Substantia nigra (tissue), 51 donors: ENCODE measurements at places on chromosomes 13 and 19.

GRCh38 chr19:17539238-17540117, 16.0 kb upstream of the COLGALT1 start:
- DNase-seq = peak; percentile 26

GRCh38 chr19:8456064-8456463, 11.3 kb downstream of the HNRNPM start:
- no peak for DNase-seq

GRCh38 chr19:14053032-14053431, 8.8 kb downstream of the PALM3 start:
- no peak for DNase-seq

- DNase-seq = peak; percentile 93
Observed at GRCh38 chr19:40420766-40421765, 4.7 kb downstream of the SERTAD1 start.

DNA sequence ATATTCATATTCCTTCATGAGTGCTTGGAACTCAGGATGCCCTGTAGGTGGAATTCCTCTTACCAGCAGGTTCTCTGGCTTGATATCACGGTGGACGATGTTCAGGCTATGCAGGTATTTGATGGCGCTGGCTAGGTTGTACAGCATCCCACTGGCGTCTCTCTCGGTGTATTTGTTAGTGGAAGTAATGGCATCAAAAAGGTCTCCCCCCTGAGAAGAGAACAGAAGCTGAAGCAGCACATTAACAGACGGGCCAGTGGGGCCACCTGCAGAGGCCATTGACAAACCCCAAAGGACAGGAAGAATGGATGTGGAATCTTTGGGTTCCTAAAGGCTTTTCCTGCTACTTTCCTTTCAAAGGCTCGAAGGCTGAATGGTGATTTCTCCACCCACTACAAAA, 308.5 kb downstream of the DCLK1 start:
- DNase-seq = no peak

GRCh38 chr13:96819375-96819774, 174.9 kb downstream of the OXGR1 start:
- no peak for DNase-seq

DNA sequence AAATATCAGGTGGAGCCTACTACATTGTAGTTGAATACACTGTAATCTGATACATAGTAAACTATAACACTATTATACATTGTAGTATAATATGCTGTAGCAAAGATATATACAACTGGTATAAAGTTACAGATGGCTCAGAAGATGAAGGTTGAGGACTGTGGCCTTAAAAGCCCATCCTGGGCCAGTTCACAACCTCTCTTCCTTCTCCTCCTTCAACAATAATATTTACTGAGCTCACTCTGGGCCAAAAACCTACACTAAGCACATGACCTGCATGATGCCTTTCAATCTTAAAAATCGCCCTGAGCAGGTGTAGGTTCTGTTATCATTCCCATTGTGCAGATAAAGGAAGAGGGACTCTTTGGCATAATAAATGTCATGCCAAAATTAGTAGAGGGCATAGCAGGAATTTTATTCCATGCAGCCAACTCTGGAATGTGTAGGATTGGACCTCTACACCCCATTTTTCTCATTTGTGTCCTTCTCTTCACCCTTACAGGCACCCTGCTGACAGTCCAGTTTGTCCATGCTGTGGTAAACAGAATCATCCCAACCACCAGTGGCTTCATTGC, 14.6 kb upstream of the SIN3B start:
- no peak for DNase-seq

GRCh38 chr13:24274452-24275021, 34.8 kb upstream of the C1QTNF9 start:
- no peak for DNase-seq

GRCh38 chr19:46387713-46388130, 25.6 kb downstream of the CCDC8 start:
- no peak for DNase-seq

DNA sequence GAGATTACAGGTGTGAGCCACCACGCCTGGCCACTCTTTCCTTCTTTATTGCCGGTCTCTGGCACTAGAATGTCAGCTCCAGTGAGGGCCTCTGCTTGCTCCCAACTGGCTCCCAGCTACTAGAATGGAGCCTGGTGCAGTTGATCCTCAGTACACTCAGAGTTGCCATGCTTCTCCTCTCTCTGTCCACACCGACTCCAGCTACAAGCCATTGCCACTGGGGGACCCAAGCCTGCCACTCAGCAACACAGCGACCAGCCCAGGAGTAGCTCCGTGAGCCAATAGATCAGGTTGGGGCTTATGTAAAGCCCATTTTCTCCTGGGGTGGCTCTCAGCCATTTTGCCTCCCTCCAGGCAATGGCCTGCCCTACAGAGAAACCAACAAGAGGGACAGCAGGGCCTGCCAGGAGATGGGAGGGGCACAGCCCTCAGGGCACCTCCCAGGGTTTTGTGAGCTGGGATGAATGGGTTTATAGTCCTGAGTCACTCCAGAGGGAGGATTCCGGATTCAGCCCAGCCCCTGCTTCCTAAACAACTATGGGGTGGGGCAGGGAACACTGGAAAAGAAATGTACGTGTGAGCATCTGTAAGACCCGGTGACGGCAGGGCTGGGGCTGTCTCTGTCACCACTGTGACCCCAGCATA, 36.5 kb downstream of the OPA3 start:
- no peak for DNase-seq

GRCh38 chr19:51071095-51071405, 6.2 kb upstream of the KLK13 start:
- no peak for DNase-seq

DNA sequence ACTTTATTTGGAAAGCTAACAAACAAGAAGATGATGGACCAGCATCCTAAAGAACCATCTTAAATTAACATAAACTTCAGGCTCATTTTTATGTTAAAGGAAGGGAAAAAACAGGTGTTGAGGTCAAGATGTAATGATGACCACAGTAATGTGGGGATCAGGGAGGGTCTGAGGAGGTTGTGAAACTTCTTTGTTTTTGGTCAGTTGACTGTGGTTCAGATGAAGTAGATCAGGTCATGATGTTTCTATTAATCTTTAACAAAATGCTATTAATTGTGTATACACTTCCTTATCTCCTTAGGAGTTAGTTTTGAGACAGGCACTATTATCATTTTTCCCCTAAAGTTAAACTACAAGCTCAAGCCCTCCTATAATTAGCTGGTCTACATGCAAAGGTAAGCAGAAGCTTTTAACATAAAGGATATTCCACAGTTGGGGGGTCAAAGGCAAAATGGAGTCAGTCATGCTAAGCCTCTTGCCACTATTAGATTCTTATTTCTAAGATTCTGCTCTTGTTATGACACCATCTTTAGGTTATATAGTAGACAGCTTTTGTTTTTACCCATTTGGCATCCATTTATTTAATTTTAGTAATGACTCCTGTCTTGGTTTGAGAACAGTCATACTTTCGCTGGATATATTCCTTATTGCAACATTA, 800.1 kb upstream of the PCDH9 start:
- DNase-seq = no peak

GRCh38 chr19:33960566-33960965, 163.9 kb downstream of the KCTD15 start:
- no peak for DNase-seq

GRCh38 chr19:55228015-55228391, 560 bp downstream of the TMEM86B start:
- no peak for DNase-seq

DNA sequence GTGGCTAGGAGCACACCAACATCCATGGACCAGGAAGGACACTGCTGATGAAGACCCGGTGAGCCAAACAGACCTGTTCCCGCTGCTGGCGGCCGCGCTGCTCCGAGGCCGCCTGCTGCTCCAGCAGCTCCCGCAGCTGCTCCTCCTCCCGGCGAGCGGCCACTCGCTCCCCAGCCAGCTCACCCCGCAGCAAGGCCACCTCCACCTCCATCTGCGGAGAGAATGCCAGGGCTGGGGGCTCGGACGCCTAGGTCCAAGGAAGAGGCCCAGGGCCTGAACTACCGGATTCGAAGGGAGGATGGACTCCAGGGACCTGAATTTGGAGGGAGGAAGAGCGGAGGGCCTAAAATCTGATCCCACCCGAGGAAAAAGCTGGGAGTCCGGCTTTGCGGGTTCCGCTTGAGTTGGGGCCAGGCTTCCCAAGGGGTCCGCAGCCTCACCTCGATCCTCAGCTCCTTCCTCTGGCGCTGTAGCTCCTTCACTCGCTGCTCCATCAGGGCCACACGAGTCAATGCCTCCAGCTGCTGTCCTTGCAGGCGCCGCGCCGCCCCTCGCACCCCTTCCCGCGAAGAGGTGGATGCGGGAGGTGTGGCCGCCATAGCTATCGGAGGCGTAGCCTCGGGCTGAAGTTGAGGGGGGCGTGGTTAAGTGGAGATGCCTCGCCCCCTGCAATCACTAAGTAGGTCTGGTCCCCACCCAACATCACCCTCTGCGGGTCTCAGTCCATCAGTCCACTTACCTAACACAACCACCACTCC, 2.7 kb downstream of the PHLDB3 start:
- no peak for DNase-seq

GRCh38 chr19:3544742-3545668, 6.0 kb downstream of the TEKTIP1 start:
- peak; percentile 49 for DNase-seq

DNA sequence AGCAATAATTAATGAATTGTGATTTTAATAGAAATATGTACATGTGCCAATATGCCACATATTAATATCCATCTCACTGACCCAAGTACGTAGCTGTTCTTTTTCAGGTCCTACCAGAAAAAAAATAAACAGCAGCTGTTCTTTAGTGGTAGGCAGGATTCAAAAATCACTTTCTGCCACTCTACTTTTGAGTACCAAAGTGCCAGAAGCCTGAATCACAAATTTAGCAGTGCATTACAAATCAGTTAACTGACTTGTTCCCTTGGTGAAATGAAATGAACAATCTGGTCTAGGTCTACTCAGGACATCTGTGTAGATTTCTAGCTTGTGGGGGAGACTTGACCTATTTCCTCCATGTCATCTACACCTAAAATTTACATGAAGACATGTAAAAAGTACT, 775.5 kb upstream of the GPC6 start:
- no peak for DNase-seq

GRCh38 chr13:29539856-29540255, 55.6 kb downstream of the SLC7A1 start:
- DNase-seq = no peak

- DNase-seq = no peak
Observed at GRCh38 chr13:35256459-35257148, 219.9 kb downstream of the MAB21L1 start.

DNA sequence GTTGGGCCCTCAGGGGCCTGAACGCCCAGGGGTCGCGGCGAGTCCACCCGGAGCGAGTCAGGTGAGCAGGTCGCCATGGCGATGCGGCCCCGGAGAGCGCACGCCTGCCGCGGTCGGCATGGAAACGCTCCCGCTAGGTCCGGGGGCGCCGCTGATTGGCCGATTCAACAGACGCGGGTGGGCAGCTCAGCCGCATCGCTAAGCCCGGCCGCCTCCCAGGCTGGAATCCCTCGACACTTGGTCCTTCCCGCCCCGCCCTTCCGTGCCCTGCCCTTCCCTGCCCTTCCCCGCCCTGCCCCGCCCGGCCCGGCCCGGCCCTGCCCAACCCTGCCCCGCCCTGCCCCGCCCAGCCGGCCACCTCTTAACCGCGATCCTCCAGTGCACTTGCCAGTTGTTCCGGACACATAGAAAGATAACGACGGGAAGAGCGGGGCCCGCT, at the start of gene CCNA1:
CCNA1 (plus strand) TSS at position 390 of the 439 bp plus-strand sequence. CDS start 562 bp downstream, outside the sequence.
- DNase-seq = no peak

DNA sequence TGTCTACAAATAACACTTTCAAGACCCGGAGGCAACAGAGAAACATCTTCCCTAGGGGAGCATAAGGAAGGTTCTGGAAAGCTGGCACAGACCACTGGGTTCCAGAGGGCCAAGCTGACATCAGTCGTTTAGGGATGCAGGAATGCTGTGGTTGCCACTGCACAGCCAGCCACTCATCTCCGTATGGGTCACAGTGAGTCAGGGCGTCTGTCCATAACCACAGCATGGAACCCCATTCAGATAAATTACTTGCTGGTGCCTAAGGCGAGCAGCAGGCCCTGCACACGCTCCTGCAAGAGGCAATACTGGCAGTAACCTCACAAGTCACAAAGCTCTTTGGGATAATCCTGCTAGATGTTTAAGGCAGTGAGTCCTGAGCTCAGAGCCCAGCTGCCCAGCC, 140.9 kb upstream of the UBL3 start:
- no peak for DNase-seq

GRCh38 chr19:48405850-48406249, 12.4 kb downstream of the GRIN2D start:
- DNase-seq = no peak

- no peak for DNase-seq
Observed at GRCh38 chr13:87122551-87122950, 548.6 kb upstream of the SLITRK5 start.

- DNase-seq = no peak
Observed at GRCh38 chr13:53941588-53942190, 913.1 kb downstream of the OLFM4 start.
